ENCODE measurements at places on chromosomes 5 and 9.
A peak's percentile ranks its signal among the peaks of the same experiment; 100 is the strongest.

DNA sequence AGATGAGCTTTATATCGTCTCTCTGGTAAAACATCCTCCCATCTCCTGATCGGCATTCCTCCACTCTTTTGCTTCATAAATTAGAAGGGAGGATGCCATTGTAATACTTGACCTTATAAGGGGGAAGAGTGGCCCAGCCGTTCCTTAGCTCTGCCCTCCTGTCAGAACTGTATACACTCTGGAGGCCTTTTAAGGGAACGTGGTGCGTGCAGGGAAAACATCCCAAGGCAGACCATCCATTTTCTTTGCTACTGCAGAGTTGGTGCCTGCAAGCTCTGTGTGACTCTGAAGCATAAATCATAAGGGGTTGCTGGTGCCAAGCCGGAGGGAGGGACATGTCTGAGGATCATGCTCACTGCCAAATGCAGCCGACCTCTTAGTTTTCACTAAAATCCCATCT, 90.4 kb downstream of the PGM5 start:
- DNase-seq = no peak

- DNase-seq = no peak
Measured at GRCh38 chr9:90442723-90443122, 199.9 kb downstream of the DIRAS2 start.

DNA sequence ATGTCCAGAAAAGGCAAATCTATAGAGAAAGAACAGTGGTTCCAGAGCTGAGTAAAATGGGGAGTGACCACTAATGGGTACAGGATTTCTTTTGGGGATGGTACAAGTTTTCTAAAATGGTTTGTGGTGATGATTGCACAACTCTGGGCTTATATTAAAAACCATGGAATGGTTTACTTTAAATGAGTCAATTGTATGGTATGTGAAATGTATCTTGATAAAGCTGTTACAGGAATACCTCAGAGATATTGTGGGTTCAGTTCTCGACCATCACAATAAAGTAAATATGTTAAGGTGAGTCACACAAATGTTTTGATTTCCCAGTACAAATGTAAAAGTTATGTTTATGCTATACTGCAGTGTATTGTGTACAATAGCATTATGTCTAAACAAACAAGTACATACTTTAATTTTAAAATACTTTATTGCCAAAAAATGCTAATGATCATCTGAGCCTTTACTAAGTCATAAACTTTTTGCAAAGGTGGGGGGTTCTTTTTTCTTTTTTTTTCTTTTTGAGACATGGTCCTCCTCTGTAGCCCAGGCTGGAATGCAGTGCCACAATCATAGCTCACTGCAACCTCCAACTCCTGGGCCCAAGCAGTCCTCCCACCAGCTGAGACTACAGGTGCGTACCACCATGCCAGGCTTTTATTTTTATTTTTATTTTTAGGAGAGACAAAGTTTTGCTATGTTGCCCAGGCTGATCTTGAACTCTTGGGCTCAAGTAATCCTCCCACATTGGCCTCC, 65.9 kb downstream of the SHOC1 start:
- DNase-seq = no peak

GRCh38 chr9:135480071-135480939, 723 bp downstream of the PPP1R26 start:
- DNase-seq = no peak

- DNase-seq = no peak
Measured at GRCh38 chr5:181241393-181241975, 2.2 kb downstream of the RACK1 start.

DNA sequence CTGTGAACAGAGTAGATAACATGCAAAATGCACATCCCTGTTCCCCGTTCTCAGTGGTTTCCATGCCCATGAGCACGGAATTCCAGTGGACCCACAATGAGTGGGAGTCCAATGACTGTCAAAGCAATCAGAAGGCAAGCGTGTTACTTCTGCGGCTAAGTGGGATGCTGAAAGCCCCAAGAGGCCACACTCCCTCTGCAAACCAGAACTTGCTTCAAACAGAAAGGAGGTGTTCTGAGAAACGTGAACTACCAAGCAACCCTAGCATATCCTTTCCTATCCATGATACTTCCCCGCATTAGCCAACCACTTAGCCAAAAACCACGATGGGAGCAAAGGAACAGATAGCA, 21.7 kb upstream of the MVB12B start:
- no peak for DNase-seq

GRCh38 chr9:35161713-35162604, at the start of gene UNC13B:
Gene UNC13B, plus strand, starts transcription at chr9:35162009. Its CDS starts 275 bp downstream, at chr9:35162284.
- DNase-seq = peak; percentile 87

GRCh38 chr5:155064580-155064979, 51.0 kb downstream of the KIF4B start:
- DNase-seq = no peak

DNA sequence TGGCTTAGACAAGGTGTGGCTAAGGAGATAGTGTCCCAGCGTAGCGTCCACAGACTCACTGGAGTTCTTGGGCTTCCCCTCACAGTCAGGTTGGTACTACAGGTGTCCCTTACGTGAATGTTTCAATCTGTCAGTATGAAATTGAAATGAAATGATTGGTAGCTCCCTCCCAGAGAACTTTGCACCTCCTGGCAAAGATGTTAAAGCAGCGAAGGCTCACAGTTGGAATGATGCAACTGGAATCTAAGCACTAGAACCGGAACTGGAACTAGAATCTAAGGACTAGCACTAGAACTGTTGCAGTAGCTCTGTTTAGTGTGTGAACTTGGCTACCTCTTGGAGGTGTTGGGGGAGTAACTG, 1.1 kb downstream of the SLC31A1 start:
- DNase-seq = no peak

DNA sequence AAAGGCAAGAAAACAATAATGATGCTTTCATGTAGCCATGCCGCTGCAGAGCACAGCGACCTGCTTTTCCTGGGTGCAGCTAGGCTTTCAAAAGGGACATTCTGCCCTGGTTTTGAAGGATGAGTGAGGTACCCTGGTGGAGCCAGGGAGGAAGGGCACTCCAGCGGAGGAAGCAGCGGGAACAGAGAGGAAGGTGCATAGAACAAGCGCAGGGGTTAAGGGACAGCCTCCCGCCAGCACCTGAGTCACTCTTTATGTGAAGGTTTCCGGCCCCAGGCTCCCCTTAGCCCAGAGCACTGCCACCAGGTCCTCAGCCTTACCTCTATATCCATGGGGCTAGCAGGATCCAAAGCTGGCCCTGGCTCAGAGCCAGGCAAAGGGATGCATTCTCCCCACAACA, 221.1 kb downstream of the CDK5RAP2 start:
- DNase-seq = no peak

DNA sequence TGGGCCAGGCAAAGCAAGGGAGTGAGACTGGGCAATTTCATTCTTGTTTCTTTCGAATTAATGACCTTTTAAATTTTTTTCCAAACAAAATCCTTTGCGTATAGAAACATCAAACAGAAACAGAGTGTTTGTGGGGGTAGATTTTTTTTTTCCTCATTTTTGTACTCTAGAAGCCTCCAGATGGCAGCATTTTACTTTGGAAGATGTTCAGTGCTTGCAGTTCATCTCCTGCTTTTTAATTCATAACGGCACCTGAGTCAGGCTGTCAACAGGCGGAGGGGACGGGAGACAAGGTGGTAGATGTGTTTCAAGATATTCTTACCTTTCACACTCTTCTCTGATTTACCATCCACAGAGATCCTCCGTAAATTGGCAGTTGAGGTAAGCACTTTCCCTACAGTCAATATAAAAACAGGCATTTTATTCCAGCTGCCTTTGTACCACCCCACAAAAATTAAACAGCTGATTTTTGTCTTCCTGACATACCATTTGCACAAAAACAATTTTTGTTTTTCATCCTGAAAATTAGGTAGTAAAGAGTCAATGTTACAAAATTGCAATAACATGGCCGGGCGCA, 99.5 kb upstream of the FBXL17 start:
- peak; percentile 6 for DNase-seq

GRCh38 chr9:96294159-96294545, 7.8 kb downstream of the HSD17B3 start:
- no peak for DNase-seq
